ENCODE measurements at places on chromosomes 12 and 14.

GRCh38 chr14:83473416-83474235 is 1940.0 kb upstream of the SEL1L start:
- DNase-seq, result no peak

GRCh38 chr12:6440391-6440790 is 4.4 kb upstream of the CD27 start:
- DNase-seq, result no peak

- DNase-seq, result no peak
These were observed 283.0 kb downstream of the ACSS3 start for GRCh38 chr12:81360916-81361315.

GRCh38 chr12:15669256-15669948 is 119.8 kb downstream of the EPS8 start:
- DNase-seq, result no peak

GRCh38 chr14:101369194-101369915 is 191.9 kb upstream of the DIO3 start:
- DNase-seq, result no peak

Data from type B pancreatic cell (in vitro differentiated cells).